ENCODE measurements at places on chromosomes 7 and 10.

GRCh38 chr10:72834183-72834825 is 59.2 kb upstream of the OIT3 start:
- peak; percentile 17 for DNase-seq

- no peak for DNase-seq
These were observed 149.5 kb downstream of the CXCL12 start for GRCh38 chr10:44235363-44235762.

GRCh38 chr10:97647556-97647955 is 7.1 kb downstream of the PI4K2A start:
- DNase-seq, result no peak

- DNase-seq, result no peak
These were observed 4.3 kb downstream of the YWHAG start for GRCh38 chr7:76354516-76354915.

GRCh38 chr10:68725016-68725415 is 4.0 kb downstream of the CCAR1 start:
- no peak for DNase-seq

DNA sequence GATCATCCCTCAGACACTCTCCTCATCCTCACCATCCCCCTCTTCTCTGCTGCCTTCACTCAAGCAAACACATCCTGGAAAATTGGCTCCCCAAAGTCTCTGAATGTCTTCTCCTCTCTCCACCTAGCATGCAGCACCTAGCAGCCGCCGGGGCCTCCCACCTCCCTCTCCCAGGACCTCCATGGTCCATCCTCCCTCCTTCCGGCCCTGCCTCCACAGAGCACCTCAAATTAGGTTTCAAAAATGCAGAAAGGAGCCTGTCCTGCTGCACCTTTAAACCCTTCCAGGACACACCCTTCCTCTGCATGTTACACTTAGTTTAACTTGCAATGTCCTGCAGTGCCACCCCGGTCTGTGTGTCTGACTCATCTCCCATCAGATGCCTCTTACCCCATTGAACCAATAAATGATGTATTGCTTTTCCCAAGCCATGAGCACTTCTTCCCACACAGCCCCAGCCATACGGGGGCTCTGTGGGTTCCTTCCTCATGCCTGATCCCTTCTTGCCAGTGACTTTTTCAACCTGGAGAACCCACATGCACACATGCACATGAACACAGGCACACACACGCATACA is 582.5 kb upstream of the MGMT start:
- DNase-seq, result no peak

DNA sequence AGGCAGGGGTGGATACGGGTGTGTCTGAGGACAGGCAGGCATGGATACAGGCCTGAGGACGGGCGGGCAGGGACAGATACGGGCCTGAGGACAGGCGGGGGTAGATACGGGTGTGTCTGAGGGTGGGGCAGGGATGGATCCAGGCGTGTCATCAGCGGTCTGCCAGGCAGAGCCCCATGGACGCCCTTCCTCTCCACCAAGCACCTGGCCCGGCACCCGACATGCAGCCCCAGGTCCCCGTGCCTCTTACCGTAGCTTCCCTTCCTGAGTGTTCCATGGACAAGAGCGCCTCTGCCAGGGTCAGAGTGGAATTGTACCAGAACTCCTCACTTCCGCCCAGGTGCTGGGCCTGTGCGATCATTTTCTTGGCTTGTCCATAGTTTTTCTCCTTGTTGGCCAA is 74.6 kb upstream of the NKX6-2 start:
- no peak for DNase-seq

DNA sequence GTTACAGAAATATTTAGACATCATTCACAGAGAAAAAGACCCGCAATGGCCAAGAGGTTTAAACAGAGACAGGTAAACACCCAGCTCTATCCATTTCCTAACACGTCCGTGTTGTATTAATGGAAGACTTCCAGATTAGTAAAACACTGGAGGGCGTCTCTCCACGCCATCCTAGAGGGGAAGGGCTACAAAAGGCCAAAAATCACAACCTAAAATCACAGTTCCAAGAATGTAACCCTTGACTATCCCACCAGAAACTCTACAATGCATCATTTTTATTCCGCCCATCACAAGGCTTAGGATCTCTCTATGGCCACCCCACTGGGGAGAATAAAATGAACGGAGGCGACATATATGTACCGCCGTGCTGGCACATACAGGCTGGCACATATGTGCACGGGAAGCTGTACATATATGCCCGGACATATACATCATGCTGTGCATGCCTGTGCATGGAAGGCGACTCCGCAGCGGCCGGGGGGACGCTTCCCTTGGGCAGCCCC is 734 bp downstream of the PCLO start:
- no peak for DNase-seq

GRCh38 chr7:142645777-142646176 is 103.5 kb upstream of the PRSS1 start:
- peak; percentile 47 for DNase-seq
